ENCODE measurements at places on chromosomes 2 and 18.

DNA sequence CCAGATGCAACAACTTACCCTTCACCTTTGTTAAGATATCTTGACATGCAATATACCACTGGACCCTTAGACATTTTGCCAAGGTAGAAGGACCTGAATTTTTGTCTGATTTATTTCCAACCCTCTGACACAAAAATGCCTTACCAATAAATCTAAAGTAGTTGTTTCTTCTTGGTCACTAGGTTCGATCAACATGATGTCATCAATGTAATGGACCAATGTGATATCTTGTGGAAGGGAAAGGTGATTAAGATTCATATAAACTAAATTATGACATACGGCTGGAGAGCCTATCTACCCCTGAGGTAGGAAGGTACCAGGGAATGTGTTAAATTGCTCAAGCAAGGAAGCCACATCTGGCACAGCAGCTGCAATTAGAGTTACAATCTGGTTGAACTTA, 67.7 kb upstream of the SERPINE2 start:
- no peak for DNase-seq

- DNase-seq, result no peak
Observed at GRCh38 chr2:58497168-58497567, 256.0 kb upstream of the FANCL start.

GRCh38 chr2:42787788-42788477, 4.5 kb downstream of the HAAO start:
- DNase-seq, result no peak

DNA sequence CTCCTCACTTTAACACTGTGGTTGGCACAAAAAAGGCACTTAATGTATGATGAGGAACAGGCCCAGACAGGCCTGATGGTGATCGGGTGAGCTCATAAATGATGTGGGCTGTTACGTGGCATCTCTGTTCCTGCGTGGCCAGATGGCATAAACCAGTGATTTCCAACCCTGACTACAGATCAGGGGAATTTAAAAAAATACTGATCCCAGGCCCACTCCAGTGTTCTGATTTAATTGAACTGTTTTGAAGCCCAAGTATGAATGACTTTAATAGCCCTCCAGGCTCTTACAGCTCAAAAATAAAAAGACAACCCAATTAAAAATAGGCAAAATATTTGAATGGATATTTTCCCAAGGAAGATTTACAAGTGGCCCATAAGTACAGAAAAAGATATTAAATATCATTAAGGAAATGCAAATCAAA, 48.2 kb downstream of the LIPG start:
- no peak for DNase-seq

- no peak for DNase-seq
Observed at GRCh38 chr2:148570989-148571388, 73.6 kb upstream of the EPC2 start.

GRCh38 chr2:170973225-170973491, 44.1 kb downstream of the GORASP2 start:
- DNase-seq, result no peak

DNA sequence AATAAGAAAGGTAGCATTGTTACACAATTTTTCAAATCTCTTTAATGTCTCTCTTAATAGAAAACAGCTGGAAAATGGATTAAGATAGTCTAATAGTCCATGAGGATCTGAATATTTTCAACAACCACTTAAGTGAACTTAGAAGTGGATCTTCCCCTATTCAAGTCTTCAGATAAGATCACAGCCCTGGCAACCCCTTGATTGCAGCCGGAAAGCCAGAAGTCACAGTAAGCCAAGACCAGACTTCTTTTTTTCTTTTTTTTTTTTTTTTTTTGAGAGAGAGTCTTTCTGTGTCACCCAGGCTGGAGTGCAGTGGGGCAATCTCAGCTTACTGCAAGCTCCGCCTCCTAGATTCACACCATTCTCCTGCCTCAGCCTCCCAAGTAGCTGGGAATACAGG, 18.6 kb upstream of the ZC3H15 start:
- DNase-seq, result no peak

DNA sequence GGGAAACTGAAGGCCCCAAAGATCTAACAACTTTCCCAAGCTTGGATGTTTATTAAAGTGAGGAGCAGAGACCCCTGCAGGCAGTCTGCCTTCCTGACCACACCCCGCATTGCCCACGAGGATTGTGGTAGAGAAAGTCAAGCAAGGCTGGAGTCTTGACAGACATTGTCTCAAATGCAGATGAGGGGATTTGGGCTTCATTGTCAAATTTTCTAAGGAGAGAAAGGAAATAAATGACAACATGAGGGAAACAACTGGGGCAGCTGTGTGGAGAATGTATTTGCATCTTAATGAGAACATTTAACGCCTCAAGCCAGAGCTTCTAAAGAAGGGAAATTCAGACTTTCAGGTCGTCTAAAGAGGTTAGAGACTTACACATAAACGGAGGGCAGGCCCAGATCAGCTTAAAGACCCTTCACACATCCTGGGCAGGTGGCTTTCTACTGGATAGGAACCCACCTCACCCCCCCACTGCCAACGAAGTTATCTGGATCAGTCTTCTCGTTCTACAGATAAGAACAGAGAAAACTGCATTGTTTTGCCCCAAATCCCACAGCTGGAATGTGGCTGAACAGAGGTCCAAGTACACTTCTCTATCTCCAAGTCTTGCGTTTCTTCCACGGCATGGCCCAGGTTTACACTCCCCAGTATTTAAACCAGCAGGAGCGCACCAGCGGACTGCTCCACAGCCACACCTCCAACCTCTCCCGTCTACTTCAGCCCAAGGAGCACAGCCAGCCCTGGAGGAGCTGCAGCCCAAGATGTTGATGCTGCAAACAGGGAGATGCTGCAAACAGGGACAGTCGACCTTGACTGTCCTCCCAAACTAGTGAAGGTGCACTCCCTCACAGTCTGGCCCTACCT, 16.2 kb upstream of the SCG2 start:
- DNase-seq, result no peak

- no peak for DNase-seq
Observed at GRCh38 chr2:39738936-39739335, 40.1 kb downstream of the THUMPD2 start.

- DNase-seq, result no peak
Observed at GRCh38 chr2:220847006-220847405, 725.1 kb downstream of the EPHA4 start.

- peak; percentile 87 for DNase-seq
Observed at GRCh38 chr2:136025057-136025973, 39.9 kb upstream of the DARS1 start.

DNA sequence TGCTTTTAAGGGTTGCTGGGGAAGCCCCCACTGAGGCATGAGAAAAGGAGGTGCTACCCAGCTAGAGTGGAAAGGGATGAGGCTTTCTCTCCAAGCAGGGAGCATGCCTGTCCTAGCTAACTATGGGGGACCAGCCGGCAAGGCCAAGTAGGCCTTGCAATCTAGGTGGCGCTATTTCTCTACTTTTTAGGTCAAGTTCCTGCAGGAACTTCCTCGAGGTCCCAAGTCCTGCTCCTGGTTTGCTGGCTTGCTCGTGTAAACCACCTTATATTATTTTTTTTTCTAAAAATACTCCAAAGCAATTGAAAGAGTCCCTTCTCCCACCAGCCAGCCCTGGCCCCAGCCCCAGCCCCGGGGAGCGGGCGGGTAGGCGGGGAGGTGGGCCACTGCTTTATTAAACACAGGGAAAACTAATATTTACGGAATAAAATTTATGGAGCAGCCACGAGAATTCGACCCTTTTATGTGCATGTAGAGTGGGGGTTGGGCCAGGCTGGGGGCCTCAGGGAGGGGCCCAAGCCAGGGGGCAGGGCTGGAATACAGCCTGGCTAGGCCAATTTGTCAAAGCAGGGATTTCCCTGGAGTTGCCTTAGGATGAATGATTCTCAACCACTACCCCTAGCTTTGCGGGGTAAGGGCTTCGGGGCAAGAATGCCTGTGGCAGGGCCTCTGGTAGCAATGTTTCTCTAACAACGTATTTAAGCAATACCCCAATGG, 12.8 kb upstream of the IHH start:
- DNase-seq, result peak; percentile 29

GRCh38 chr2:124704071-124704925, 679.2 kb downstream of the CNTNAP5 start:
- no peak for DNase-seq

GRCh38 chr2:119349289-119349688, 17.3 kb downstream of the C2orf76 start:
- no peak for DNase-seq

- DNase-seq, result no peak
Observed at GRCh38 chr2:3147651-3148530, 229.7 kb downstream of the EIPR1 start.

- peak; percentile 27 for DNase-seq
Observed at GRCh38 chr2:176461809-176462670, 192.8 kb downstream of the MTX2 start.

DNA sequence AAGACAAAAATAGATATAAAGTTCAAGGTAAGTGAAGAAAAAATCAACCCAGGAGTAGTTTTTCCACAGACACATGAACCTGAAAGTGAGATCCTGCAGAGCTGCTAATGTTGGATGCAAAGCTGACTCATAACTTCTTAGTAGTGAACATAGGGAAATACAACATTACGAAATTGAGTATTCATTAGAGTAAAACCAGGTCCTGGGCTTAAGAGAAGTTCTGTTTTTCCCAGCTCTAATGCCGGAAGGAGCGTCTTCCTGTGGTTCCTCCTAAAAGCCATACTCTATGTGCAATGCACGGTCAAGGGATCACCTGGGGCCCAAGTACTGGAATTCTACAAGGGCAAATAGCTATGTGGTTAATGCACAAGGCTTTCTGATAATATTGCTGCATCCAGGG, 141.7 kb downstream of the RBMS1 start:
- DNase-seq, result no peak

DNA sequence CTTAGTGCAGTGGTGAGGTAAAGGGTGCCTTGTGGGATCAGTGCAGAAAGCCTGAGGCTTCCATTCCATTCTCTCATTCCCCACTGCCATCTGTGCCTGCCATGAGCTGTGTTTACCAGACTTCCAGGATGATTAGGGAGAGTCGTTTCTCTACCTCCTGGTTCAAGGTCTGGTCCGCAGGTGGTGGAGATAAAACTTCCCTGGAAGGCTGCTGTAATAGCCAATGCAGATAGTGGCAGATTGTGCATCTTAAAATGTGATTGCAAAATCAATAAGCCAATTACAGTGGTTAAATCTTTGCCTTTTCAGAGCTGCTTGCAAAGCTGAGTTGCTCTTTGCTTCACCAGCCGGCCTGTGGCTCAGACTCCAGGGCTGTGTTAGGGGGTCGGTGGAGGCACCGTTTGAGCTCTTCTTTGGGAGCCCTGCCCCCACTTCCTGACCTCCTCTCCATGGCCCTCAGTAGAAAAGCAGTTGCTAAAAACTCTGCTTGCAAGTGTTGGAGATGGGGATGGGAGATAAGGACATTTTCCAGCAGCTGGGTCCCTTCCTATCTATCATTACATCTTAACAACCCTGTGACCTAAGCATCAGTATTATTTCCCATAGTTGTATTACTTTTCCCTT, 95.2 kb upstream of the HS6ST1 start:
- no peak for DNase-seq

DNA sequence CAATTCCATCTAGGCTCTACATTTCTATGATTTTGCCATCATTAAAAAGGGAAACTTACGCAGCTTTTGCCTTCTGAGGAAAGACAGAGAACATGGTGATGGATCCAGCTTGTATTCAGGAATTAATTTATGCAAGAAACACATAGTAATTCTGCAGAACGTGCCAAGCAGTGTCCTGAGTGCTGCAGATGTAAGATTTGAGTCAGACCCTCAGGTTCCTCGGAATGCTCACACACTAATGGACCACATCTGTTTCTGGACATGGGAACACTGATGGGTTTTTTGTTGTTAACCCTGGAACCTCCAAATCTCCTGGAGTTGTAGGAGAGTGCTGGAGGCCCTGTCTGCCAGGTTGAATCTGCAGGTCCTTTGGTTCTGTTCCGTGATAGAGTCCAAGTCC, 132.9 kb downstream of the SETBP1 start:
- no peak for DNase-seq

GRCh38 chr2:201500534-201500933, 49.0 kb downstream of the STRADB start:
- DNase-seq, result no peak

GRCh38 chr2:235722869-235723268, 229.0 kb downstream of the AGAP1 start:
- no peak for DNase-seq

DNA sequence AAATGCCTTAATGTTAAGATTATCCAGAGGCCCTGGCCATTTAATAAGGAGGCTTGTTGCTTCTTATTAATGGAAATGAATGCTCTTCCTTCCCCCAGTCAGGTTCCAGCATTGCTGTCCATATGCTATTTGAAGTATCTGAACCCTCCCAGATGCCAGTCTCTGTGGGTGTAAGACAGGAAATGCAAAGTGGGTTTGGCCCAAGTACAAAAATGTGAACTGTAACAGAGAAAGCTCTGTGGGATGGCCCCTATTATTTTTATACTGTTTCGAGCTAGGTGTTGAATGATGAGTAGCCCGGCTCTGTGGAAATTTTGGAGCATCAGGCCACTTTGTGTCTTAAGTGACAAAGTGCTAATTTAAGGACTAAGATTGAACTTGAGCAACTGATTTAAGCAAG, 141.0 kb downstream of the UXS1 start:
- DNase-seq, result peak; percentile 9

DNA sequence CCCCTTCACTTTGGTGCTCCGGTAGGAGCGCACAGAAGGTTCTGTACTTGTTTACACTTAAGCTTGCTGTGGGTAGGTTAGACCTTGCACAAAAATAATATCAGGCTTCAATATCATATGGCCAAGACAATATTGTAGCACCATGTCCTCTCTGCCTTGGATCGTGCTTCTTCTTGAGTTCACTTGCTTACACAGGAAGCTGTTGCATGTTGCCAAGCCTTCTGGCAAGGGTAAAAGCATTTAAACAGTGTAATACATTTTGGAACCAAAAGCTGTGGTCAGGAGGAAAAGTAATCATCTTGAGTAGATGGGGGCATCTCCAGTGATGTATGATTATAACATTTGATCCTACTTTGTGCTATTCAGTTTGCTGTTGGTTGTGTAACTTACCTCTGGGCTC, 197.5 kb downstream of the LTBP1 start:
- no peak for DNase-seq

DNA sequence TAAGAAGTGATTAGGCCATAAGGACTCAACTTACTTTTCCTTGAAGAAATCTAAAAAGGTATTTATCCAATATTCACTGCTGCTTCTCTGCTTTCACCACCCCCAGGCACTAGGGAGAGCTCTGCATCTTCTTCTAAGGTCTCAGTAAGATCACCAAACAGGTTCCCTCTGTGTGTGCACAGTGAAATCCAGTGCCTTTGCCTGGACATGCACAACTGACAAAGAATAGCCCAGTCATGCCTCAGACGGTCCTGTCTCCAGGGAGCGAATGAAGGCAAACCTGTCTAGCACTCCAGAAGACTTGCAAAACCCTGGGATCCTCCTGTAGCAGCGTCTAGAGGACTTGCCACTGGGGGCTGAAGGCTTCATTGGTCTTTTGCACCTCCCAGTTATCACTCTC, 344.5 kb upstream of the LRATD1 start:
- no peak for DNase-seq

GRCh38 chr2:159457589-159457988, 158.8 kb downstream of the BAZ2B start:
- no peak for DNase-seq

- DNase-seq, result no peak
Observed at GRCh38 chr2:240247241-240247867, 106.9 kb upstream of the OTOS start.

GRCh38 chr2:179861416-179862067, at the start of gene ZNF385B:
Gene ZNF385B, minus strand, starts transcription at chr2:179861612.
- DNase-seq, result peak; percentile 4
